ENCODE measurements at places on chromosomes 7 and 10.
A peak's percentile ranks its signal among the peaks of the same experiment; 100 is the strongest.

DNA sequence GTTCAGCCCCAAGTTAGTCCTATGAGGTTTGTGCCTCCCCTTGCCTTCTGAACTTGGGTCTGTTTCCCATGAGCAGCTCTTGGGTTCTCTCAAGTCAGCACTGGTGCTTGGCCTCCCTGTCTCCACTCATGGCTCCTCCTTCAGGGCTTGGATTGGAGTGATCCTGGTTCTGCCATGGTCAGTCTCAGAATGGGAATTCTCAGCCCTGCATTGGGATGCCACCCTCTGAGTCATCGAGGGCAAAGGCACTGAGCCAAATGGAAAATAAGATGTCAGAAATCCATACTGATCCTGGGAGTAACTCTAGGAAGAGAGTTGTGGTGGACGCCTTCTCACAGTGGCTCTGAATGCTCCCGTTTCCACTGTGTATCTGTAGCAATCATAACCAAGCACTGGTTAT lies 233.4 kb upstream of the HABP2 start:
- DNase-seq, result no peak

- peak; percentile 89 for DNase-seq
These were observed 3.6 kb downstream of the FAM53B start for GRCh38 chr10:124740369-124741280.

DNA sequence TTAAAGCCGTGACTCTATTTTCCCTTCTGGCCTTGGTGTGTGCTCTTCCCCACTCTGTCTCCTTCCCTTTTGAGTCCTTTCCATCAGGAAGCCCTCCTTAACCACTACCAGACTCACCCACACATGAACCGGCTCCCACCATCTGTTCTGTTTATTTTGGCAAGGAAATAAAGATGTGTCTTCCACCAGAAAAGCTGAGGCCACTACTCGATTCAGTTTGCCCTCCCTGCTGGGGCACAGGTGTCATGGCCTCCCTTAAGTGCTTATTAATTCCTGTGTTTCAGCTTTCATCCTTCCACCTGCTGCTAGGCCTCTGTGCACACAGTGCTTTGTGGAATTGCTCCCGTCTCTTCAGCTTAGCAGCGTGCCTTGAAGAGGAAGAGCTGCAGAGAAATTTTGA lies 16.7 kb downstream of the POR start:
- DNase-seq, result no peak

DNA sequence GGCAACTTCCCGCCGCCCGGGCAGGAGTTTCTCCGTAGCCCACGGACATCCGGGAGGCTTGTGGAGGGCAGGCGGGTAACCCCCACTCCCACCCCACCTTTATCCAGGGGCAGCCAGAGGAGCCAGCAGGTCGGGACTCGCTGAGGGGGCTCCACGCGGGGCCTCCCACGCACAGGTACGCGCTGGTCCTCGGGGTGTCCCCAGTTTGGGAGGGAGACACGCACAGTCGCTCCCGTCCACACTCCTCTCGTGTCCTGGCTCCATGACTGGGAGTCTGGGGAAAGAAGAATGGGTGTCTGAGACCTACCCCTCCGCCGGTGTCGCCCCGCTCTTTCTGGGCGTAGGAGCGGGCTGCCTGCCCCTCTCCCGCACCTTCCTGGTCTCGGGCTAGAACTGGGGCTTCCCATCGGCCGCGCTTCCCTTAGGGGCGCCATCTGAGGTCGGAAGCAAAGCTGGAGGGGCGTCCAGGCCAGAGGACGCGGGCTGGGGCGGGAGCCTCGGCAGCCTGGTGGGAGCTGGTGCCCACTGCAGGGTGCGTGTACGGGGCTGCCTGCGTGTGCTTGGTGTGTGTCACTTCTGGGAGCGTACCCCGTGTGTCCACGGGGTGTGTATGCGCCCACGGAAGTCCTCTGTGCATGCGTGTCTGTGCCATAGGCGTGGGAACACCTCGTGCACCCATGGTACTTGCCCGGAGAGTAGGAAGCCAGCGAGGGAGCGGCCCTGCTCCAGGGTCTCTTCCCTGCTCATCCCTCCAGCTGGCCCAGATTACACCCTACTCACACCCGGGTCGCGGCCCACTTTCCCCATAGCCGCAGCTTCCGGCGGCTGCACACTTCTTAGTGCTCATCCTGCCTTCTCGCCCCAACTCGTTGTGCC lies 73.0 kb upstream of the LEP start:
- peak; percentile 24 for DNase-seq

DNA sequence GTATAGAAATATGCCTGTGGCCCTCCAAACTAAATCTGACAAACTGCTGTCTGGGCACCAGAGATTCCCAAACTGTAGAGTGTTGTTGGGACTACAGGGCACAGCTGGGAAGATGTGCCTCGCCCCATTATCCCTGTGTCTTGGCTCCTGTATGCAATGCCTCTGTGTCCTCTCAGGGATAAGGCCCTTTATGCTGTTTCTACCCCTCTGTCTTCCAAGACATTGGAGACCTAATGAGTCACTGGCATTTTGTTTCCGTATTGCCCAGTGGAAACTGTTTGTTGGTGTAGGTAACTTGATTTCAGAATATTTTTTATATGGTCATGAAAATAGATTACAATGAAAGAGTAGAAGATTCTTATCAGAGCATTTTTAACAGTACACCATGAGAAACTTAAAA lies 183.2 kb downstream of the GLI3 start:
- no peak for DNase-seq

GRCh38 chr7:44212581-44213184 lies 11.9 kb downstream of the YKT6 start:
- no peak for DNase-seq

DNA sequence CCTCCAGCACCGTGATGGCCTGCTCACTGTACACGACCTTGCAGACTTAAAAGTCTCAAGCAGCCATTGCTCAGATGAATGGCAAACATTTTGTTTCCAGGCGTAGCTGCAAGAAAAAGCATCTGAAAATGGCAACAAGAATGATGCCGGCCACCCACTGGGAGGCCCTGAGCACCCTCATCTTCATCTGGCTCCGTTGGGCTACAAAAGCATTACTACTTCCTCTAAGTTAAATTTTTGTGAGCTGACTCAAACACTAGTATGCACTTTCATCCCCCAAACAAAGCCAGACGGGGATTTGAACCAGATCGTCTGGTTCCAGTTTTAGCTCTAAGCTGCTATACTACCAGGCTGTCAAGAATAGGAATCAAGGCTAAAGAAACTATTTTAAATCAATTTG lies 116.6 kb upstream of the CDK1 start:
- no peak for DNase-seq

GRCh38 chr10:29949411-29950011 lies 109.9 kb downstream of the JCAD start:
- no peak for DNase-seq

DNA sequence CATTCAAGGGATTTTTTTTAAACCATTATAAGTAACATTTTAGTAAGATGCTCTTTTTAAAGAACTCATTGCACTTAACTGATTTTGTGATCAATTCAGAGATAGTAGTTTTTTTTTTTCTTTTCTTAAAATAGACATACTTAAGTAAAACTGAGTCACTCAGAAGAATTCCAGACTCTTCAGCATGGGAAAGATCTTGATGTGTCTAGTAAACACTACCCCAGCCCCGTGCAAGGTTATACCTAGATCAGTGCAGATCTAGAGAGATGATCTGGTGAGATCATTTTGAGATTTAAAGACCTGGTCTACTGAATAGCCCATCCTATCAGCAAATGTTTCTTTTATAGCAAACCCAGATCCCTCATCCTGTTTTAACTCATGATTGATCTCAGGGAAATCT lies 8.6 kb downstream of the ADRB1 start:
- DNase-seq, result no peak

GRCh38 chr10:113562069-113562468 lies 9.2 kb downstream of the HABP2 start:
- no peak for DNase-seq

- DNase-seq, result no peak
These were observed 44.4 kb downstream of the ATXN7L1 start for GRCh38 chr7:105831824-105832535.

DNA sequence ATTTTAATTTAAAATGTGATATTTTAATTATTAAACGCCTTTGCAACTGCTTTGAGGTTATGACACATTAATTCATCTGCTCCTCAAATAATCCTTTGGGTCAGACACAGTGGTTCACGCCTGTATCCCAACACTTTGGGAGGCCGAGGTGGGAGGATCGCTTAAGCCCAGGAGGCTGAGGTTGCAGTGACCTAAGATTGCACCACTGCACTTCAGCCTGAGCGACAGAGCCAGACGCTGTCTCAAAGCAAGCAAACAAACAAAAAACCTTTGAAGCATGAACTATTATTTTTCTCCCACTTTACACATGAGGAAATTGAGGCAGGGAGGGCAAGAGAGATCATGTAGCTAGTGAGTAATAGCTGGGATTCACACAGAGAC lies 1.5 kb upstream of the POLD2 start:
- DNase-seq, result no peak

GRCh38 chr7:8200717-8201116 lies 61.2 kb downstream of the ICA1 start:
- no peak for DNase-seq

GRCh38 chr7:144997512-144997911 lies 161.7 kb upstream of the TPK1 start:
- DNase-seq, result no peak

DNA sequence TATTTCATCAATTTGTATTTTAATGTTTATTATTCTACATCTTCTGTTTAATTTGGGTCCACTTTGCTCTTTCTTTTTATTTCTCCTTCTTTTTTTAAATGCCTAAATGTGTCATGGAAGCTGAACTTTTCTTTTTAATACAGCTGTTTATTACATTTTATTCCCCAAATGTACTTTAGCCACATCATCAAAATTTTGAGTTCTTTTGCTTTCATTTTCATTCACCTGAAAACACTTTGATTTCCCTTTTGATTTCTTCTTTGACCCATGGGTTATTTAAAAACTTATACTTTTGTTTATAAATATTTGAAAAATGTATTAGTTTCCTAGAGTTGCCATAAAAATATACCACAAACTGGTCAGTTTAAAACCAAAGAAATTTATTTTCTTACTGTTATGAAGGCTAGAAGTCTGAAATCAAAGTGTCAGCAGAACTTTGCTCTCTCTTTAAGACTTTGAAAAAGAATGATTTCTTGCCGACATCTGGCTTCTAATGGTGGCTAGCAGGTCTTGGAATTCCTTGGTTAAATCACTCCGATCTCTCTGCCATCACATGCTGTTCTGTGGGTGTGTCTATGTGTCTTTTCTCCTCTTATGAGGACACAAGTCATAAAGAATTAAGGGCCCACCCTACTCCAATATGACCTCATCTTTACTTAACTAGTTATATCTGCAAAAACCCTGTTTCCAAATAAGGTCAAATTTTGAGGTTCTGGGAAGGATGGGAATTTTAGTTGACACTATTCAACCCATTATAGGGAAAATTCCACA lies 225.5 kb downstream of the ANKRD7 start:
- no peak for DNase-seq

DNA sequence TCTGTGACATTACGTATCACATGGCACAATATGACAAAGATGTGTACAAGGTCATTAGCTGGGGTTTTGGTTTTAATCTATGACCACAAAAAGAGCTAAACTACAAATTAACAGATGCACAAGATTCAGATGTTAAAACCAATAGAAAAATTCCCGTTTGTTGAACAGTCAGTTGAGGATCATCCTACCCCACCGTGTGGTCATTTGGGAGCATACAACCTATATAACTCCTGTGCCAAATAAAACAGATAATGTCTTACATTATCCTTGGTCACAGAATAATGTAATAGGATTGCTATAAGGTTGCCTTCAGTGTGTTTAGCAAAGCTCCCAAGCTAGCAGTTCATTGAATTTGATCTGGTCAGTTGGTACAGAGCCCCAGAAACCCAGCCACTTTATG lies 28.2 kb downstream of the ASNS start:
- DNase-seq, result no peak

GRCh38 chr7:5143935-5144903 lies 45.8 kb upstream of the WIPI2 start:
- DNase-seq, result no peak

- peak; percentile 78 for DNase-seq
These were observed 578 bp downstream of the CACUL1 start for GRCh38 chr10:118754229-118754555.

GRCh38 chr10:89001729-89002072 lies 11.1 kb downstream of the FAS start:
- no peak for DNase-seq

- no peak for DNase-seq
These were observed 135.3 kb upstream of the VWC2 start for GRCh38 chr7:49638166-49638565.

- no peak for DNase-seq
These were observed 3.3 kb downstream of the MUC3A start for GRCh38 chr7:100952641-100953040.

DNA sequence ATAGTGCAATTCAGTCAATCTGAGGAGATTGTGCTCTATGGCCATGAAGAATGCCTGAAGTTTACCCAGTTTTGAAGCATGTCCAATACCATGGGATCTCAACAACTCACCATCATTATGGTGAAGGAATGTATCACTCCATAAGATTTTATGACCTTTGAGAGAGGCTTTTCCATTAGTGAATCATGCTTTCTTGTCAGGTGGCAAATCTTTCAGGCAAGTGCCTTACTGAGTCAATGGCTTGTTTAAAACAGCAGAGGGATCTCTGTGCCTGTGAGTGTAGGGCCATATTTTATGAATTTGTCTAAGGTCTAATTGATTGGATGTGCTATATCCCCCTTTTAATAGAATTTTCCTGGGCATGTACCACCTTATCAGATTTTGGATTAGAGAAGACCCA lies 131.5 kb downstream of the CCDC7 start:
- DNase-seq, result no peak

DNA sequence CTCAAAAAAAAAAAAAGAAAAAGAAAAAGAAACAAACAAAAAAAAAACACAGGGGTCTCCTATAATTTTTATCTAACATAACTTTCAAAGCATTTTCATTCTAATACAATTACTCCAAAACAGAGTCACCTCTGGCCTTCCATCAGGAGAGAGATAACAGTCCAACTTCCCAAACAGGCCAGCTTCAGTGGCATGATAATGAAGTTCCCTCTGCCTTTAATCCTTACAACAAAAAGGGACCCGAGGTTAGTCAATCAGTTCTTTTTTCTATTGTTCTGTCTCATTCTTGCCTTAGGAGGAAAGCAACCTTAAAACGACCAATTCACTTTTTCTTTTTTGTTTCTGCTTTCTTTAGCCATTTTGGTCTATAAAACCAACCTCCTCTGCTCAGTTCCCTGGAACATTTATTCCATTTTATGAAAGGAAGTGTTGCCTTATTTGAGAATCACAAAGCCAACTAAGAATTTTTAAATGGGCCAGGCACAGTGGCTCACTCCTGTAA lies 16.5 kb upstream of the FXYD4 start:
- DNase-seq, result no peak

- no peak for DNase-seq
These were observed 5.8 kb downstream of the KNDC1 start for GRCh38 chr10:133165556-133166503.

GRCh38 chr7:44967571-44968446 lies 11.0 kb downstream of the MYO1G start:
- DNase-seq, result no peak

- no peak for DNase-seq
These were observed 150.3 kb downstream of the AHR start for GRCh38 chr7:17448479-17449423.

- DNase-seq, result no peak
These were observed 113.7 kb upstream of the DIP2C start for GRCh38 chr10:803041-803741.
